ENCODE measurements at places on chromosomes 3 and 15. TPM values are rescaled to one million over a fixed set of nuclear protein-coding genes. Genes with fewer than 3 reads are reported as not detected.

The SGO1 gene
- 6.9 TPM for total RNA-seq

The LSAMP gene
- total RNA-seq, result 12.2 TPM

The ATP13A5 gene
- total RNA-seq, result not detected

DNA sequence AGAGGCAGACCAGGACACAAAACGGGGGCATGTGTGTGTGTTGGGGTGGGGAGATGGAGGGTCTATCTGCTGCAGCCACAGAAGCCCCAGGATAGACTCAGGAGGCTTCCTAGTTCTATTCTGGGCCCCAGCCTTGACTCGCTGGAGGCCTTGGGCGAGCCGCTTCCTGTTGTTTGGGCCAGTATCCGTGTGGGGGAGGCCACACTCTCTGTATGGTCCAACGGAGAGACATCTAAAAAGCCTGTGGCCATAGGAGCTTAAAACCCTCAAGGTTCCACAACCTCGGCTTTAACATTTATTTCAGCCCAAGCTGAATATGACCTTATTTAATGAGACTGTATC, 32.8 kb downstream of the POC1A start:
- no peak for DNase-seq

DNA sequence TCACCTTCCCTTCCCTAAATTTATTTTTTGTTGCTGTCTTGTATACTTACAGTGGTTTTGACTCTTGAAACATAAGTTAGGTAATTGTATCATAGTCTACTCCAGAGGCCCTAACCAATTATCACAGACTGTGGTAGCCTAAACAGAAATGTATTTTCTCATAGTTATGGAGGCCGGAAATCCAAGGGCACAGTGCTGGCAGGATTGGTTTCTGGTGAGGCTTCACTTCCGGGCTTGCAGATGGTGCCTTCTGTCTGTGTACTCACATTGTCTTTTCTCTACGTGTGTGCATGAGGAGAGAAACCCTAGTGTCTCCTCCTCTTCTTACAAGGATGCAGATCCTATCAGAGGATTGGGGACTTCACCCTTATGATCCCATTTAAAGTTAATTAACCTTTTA, 290.2 kb upstream of the KCNMB2 start:
- no peak for DNase-seq

- no peak for DNase-seq
Measured at GRCh38 chr3:27532426-27533260, 48.5 kb upstream of the SLC4A7 start.

The CYP8B1 gene
- not detected for total RNA-seq

The VGLL3 gene
- total RNA-seq, result 55.7 TPM

DNA sequence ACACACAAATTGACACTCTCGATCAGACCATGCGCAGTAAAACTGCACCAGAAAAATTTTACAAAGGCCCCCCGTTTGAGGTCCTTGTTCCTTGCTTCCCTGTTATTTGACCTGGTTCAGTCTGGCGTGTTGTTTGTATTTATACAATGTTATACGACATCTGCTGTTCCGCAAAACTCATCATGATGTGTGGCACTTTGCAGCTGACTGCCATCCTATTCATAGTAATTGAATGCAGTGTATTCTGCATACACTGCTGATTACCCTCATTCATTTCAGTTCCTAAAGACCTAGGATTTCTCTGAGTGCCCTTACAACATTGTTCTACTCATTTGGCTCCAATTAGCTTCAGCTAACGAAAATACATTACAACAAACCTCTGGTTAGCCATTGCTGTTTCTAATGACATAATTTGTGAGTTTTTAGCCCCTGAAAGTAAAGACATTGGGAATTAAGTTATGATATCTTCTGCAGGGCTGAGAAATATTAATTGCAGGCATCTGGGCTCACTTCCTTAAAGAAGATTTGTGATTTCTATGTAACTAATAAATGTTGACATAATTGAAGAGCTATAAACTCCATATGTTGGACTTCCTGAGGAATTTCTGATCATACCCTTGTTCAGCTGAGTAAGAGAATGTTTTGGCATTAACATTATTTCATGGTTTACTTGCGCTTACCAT, 75.7 kb downstream of the C3orf38 start:
- DNase-seq, result no peak

GRCh38 chr15:31270767-31271166, 55.9 kb upstream of the KLF13 start:
- DNase-seq, result no peak

The ANKRD63 gene
- total RNA-seq, result not detected

- DNase-seq, result no peak
Measured at GRCh38 chr3:158471639-158472294, 99.2 kb upstream of the MLF1 start.

All from kidney epithelial cell (primary cell).